ENCODE measurements at places on chromosomes 2 and 18.

DNA sequence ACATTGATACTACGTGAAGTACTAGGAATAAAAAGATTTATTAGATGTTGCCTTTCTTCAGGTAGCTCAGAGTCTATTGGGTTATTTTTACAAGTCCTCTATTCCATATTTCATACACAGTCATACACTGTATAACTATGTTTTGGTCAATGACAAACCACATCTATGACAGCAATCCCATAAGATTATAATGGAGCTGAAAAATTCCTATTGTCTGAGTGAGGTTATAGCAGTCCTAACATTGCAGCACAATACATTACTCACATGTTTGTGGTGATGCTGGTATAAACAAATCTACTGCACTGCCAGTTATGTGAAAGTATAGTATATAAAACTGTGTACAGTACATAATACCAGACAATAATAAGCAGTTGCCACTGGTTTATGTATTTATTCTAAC is 595.1 kb downstream of the MBD2 start:
- no peak for DNase-seq

DNA sequence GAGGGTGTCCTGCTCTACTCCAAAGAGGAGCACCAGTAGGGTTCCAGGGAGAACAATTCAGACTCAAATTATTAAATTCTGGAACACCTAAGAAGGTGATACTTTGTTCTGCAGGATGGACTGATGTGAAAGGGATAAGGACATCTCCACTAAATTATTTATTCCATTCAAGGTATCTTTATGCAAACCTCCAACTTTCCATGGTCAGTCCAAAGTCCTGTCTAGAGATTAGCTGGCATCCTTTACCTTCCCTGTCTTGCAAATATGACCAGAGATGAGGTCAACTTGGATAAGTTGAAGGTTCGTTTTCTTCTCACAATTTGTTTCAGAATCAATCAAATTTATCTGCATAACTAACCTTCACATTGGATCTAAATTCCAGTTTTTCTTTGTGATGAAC is 8.7 kb upstream of the ZBTB14 start:
- no peak for DNase-seq

- DNase-seq: peak; percentile 13
Observed at GRCh38 chr2:156901373-156902031, 356.0 kb upstream of the GALNT5 start.

DNA sequence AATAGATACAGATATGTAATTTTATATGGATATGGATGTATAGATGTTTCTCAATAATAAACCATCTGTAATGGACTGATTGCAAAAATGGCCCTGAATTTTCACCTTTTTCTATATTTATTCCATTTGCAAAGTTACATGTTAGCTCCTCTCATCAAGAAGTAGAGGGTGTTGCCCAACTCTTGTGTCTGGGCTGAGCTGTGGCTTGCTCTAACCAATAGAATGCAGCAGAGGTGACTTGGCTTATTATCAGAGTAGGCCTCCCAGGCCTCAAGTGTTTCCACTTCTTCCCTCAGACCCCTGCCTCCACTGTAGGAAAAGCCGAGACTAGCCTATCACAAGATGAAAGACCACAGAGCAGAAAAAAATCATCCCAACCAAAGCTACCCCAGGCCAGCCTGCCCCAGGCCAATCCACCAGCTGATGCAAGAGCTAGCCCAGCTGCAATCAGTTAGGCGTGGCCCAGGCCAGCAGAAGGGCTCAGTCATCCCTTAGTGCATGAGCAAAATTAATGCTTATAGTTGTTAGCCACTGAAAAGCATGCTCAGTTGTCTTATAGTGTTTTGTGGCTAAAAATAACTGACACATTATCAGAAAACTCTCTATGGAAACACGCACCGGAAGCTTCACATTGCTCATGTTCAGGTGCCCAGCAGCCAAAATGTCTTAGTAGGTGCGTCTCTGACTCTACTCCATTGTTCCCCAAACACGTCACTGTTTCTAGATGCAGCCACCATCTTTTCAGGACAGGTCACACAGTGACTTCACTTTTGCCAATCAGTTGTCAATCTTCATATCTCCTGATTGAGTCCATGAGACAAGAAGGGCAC is 464.0 kb downstream of the FBXO15 start:
- peak; percentile 17 for DNase-seq

GRCh38 chr2:239436669-239437335 is 36.0 kb upstream of the HDAC4 start:
- DNase-seq: no peak

DNA sequence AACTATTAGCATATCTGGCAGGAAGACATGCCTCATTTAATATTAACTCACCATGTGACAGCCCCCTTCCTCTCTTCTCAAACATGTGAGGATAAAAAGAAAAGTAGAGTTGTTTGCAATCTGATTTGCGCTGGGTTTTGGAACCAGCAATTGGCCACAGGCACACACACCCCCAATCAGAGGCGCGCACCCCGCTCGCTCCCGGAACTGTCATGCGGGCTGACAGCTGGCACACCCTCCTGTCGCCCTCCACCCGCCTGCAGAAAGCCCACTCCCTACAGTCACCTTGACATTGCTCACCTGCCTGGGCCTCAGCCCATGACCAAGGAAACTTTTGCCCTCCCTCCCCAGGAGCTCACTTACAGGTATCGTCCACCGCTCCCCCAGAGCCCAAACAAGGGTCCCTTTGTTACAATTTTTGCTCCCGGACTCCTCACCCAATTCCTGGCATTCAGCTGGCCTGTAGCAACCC is 1.1 kb downstream of the COBLL1 start:
- DNase-seq: peak; percentile 30

DNA sequence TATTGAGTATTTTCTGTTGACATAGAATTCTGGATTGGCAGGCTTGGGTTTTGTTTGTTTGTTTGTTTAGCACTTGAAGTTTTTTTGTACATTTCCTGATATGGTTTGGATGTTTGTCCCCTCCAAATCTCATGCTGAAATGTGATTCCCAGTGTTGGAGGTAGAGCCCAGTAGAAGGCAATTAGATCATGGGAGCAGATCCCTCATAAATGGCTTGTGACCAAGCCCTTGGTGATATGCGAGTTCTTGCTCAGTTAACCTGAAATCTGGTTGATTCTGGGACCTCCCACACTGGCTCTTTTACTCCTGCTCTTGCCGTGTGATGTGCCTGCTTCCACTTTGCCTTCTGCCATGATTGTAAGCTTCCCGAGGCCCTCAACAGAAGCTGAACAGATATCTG is 98.0 kb downstream of the PTPN4 start:
- no peak for DNase-seq

GRCh38 chr2:121809607-121810006 is 54.2 kb downstream of the TSN start:
- DNase-seq: no peak

DNA sequence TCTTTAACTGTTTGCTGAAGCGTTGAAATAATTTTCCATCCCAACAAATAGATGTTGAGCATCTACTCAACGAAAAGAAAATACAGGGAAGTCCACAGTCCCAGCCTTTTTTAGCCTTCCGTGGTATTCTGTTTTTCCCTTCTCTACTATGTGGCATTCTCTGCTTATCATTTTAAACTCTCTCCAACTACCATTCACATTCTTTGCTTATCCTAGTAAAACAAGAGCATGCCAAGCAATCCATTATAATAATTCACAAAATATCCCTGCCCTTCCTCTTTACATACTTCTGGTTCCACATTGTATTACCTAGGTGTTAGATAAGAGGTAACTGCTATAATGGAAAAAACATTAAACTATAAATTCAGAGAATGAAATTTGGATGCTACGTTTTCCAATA is 1.6 kb upstream of the SESTD1 start:
- DNase-seq: no peak

GRCh38 chr2:48319863-48320262 is 210.1 kb upstream of the STON1 start:
- DNase-seq: no peak

DNA sequence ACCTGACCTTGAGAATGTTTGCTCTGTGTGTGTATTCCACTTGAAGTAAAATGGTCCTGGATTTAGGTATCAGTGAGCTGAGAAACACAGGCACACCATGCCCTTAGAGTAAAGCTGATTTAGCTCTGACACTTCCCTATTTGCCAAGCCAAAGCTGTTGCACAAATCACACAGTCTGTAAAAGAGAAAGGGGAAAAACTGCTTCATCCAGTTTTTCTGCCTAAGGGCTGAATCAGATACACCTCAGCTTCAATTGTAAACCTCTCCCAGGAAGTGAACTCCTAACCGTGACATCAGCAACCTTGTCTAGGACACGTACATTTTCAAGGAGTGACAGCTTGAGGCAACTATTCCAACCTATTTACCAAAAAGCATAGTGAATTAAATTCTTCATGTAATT is 150.4 kb downstream of the NR4A2 start:
- DNase-seq: no peak

DNA sequence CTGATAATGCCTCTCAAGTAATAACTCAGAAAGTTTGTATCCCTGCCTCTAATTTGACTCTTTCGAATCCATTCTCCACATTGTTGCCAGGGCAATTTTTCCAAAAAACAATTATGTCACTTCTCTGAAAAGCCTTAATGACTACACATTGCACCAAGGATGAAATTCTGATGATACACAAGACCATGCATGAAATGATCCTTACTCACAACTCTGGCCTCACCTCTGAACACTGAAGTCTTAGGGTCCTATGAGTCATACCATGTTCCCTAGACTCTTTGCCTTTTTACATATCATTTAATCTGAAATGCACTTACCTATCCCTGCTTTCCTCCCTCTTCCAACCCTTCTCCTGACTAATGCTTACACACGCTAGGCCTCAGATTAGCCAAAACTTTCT is 51.0 kb downstream of the WDPCP start:
- DNase-seq: no peak

GRCh38 chr2:149877913-149878312 is 290.3 kb upstream of the MMADHC start:
- DNase-seq: no peak

DNA sequence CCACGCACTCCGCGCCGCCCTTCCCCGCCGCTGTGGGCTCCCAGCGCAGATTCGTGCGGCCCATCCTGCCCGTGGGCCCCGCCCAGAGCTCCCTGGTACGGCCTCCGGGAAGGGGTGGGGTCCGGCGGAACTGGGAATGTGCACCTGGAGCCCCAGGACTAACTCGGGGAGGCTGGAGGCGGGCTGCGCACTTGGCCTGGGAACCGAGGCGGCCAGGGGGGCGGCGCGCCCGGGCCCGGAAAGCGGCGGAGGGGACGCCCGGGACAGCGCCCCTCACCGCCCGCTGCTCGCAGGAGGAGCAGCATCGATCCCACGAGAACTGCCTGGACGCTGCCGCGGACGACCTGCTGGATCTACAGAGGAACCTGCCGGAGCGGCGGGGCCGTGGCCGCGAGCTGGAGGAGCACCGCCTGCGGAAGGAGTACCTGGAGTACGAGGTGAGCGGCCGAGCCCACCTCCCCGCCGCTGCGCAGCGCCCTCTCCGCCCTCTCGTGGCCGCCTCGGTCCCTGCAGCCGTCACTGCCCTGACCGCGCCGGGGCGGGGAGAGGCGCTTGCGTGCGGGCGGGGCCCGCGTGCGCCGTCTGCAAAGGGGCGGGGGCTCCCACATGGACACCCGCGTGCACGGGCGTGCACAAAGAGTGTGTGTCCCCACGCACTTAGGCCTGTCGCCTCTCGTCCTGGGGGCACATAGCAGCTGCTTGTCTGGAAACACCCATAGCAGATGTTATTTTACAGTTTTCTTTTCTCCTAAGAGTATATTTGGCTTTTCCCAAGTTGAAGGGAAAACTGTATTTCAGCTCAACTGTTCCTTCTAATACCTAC is 25.2 kb downstream of the PSD4 start:
- peak; percentile 97 for DNase-seq

- DNase-seq: no peak
Observed at GRCh38 chr2:146990311-146991054, 854.3 kb upstream of the ACVR2A start.

- no peak for DNase-seq
Observed at GRCh38 chr2:31275976-31276375, 42.0 kb downstream of the EHD3 start.

DNA sequence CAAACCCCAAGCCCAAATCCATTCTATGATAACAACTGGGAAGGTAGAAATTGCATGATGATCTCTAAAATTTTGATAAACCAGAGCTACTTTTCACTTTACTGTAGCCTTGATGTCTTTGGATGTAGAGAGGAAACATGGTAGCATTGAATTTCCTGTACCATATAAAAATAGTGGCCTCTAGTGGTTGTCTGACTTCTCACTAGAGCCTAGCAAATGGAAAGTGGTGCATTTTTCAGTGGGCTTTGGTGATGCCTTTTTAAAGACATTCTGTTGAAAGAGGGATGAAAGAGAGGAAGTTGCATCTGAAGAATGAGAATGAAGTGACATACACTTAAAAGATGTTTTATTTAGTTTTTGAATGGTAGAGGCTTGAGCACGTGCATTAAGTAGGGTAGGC is 662.2 kb downstream of the XIRP2 start:
- DNase-seq: peak; percentile 5

- DNase-seq: no peak
Observed at GRCh38 chr2:18506883-18507509, 53.5 kb downstream of the RDH14 start.

GRCh38 chr2:33337981-33338380 is 138.5 kb upstream of the RASGRP3 start:
- no peak for DNase-seq

- DNase-seq: no peak
Observed at GRCh38 chr18:45540125-45540524, 75.2 kb upstream of the SLC14A2 start.

- DNase-seq: no peak
Observed at GRCh38 chr18:44852818-44853217, 172.1 kb downstream of the SETBP1 start.

DNA sequence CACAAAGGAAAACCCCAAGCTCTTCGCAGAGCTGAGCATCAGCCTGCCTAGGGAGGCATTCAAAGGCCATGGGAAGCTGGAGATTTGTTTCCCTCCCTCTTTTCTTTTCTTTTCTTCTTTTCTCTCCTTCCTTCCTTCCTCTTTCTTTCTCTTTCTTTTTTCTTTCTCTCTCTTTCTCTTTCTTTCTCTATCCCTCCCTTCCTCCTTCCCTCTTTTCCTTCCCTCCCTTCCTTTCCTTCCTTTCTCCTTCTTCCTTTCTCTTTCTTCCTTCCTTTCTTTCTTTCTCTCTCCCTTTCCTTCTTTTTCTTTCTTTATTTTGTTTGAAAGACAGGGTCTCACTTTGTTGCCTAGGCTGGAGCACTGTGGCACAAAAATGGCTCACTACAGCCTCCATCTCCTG is 168.4 kb upstream of the ARL4C start:
- no peak for DNase-seq

DNA sequence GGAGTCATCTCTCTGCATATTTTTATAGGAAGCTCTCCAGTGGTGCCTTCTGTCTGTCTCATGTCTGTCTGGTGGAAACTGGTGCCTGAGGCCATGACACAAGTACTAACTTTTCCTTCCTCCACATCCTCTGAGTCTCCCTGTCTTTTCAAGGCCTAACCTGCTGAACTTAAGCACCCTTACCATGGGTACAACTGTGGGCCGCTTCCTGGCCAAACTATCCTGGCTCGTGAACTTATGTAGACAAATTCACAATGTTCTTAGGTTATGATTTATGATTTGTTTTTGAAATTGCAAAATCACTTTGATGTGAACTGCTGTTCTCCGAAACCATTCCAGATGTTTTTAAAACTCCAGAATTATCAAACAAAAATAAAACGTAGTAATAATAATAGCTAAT is 804.5 kb upstream of the POU3F3 start:
- no peak for DNase-seq

- DNase-seq: no peak
Observed at GRCh38 chr2:46771309-46771708, 144.3 kb downstream of the MCFD2 start.

Data from GM03348 (cell line).